ENCODE measurements at places on chromosomes 11 and 22.

- no peak for DNase-seq
Measured at GRCh38 chr11:131027491-131027890, 111.2 kb upstream of the SNX19 start.

GRCh38 chr11:28618416-28618815 is 510.2 kb downstream of the METTL15 start:
- DNase-seq: peak; percentile 51

- DNase-seq: no peak
Measured at GRCh38 chr11:25198704-25199103, 701.9 kb downstream of the LUZP2 start.

DNA sequence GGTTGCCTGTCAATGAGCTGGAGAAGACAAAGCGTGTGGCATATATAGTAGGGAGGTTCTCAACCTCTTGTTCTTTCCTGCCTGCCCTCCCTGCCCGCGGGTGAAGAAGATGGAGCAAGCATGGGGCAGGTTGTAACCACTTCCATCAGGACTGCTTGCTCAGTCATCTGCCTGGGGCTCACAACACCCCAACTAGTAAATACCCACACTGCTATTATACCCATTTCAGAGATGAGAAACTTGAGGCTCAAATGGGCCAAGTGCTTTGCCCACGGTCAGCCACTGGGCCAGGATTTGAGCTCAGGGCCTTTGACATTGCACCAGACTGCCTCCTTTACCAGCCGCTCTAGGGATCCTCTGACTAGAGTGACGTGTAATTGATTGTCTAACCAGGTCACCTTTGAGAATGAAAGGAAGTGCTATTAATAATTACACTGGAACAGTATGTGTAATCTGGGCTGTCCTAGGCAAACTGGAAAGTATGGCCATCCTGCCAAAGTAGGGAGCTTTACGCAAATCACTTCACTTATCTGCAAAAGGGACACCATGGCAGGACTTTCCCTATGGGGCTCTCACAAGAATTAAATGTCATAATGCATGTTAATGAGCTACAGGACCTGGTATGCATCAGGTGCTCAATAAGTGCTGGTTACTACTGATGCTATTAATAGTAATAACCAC is 2.8 kb upstream of the CDC42EP1 start:
- no peak for DNase-seq

GRCh38 chr11:66002648-66003225 is 434 bp downstream of the BANF1 start:
- DNase-seq: no peak

DNA sequence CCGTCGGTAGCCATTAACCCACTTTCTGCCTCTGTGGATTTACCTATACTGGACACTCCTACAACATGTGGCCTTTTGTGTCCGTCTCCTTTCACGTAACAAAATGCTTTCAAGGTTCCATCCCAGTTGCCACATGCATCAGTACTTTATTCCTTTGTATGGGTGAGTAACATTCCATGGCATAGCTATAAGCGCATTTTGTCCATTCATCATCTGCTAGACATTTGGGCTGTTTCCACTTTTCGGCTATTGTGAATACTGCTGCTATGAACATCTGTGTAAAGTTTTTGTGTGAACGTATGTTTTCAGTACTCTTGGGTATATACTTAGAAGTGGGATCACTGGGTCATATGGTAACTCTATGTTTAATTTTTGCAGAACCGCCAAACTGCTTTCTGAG is 257.2 kb downstream of the ST3GAL4 start:
- DNase-seq: no peak
